ENCODE measurements at places on chromosomes 5 and 9. TPM values are rescaled to one million over a fixed set of nuclear protein-coding genes. Genes with fewer than 3 reads are reported as not detected.

Gene TBC1D13
- total RNA-seq, result 10.5 TPM

DNA sequence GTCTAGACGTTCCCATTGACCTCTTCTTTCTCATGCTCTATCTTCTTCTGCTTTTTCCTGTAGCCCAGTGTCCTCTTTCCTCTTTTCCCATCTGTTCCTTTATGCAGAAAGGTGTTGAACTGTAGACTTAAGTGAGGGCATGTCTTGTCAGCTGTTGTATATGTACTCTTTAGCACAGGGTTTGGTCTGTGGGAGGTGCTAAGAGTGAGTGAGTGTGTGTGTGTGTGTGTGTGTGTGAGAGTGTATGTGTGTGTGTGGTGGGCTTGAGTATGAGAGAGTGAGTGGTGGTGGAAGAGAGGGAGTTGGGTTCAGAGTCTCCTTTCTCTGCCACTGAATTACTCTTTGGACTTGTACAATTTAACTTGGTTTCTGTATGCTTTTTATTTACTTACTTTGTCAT is 10.3 kb upstream of the ROPN1L start:
- no peak for DNase-seq

GRCh38 chr9:110969971-110970386 is 68.3 kb downstream of the LPAR1 start:
- DNase-seq, result no peak

Gene PIP5KL1
- 1.9 TPM for total RNA-seq

DNA sequence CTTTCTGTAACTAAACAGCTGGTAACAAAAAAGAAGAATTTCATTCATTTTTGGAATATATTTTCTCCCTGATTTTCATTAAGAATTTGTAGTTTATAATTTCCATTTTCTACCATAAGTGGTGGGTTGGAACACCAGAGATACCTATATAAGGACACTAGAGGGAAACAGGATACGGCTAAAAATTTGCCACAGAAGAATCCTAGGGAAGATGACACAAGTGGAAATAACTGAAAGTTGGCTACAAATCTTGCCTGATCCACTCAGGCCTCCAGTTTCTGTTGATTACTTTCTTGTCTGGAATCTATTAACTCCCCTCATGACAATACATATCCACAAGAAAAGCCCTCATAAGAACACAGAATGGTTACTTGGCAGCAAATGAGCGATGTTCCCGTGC is 46.8 kb downstream of the FREM1 start:
- DNase-seq, result no peak

DNA sequence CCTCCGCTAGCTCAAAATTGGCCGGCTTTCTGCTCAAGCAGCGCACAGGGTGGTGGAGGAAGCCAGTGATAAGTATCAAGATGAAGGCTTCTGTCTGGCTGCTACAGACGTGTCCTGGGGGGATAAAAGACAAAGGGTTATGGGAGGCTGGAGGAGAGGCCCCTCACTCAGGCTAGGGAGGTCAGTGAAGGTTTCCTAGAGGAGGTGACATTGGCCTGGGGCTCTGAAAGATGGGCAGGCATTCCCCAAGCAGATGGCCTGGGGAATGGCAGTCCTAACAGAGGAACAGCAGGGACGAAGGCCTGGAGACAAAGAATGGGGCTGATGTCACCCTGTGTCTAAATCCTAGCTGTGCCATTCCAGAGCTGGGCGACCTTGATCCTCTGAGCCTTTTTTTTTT is 32.3 kb downstream of the OLFML2A start:
- DNase-seq, result no peak

Gene ELOVL7
- total RNA-seq, result 0.85 TPM

DNA sequence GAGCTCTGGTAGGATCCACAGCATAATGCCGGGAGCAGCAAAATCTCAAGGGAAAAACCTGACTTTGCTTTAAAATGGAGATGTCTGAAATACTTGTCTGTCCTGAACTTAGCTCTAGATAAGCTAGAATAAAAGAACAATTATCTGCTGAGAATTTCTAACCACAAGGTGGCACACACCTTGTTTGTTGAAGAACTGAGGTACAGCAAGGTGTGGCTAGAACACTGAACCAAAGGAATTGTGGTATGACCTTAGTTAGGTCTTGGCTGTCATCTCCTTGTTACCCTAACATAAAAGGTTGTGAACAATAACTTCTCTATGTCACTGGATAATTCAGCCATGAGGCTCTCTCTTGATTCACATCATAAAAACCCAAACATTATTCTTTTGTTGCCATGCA is 72.3 kb upstream of the ANXA1 start:
- DNase-seq, result no peak

DNA sequence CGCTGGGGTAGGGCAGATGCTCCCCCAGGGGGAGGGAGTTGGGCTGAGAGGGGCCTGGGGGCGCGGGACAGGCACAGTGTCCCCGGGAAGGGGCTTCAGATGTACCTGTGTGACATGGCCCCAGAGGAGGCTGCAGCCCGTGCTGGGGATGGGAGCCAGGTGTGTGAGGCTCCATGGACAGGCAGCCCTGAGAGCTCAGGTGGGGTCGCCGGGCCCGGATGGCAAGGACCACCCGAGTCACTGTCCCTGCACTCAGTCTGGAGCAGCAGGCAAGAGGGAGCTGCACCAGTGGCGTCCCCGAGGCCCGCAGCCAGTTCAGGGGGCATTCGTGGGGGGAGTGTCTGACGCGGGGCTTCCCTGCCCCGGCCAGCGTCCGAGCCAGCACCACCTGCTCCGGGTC is 18.9 kb downstream of the CCDC187 start:
- no peak for DNase-seq

DNA sequence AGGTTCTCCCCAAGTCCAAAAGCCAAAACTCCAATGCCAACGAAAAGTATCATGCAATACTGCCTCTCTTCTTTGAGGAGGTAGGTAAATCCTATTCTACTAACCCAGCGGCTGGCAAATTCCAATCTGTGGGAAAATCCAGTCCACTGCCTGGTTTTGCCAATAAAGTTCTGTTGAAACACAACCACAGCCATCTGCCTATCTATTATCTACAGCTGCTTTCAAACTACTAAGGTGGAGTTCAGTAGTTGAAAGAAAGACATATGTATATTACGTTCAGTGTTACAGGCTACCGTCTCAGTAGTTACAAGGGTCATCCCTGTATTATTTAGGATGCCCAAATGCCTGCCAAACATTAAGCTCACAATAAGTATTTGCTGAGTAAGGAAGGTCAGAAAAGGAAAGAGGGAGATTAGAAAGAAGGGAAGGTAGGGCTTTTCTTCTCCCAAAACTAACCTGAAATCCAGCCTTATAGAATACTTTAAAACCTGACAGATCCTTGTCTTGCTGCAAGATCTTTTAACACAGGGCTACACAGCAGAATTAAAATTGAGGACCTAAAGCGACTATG is 16.2 kb downstream of the ARL15 start:
- DNase-seq, result no peak

DNA sequence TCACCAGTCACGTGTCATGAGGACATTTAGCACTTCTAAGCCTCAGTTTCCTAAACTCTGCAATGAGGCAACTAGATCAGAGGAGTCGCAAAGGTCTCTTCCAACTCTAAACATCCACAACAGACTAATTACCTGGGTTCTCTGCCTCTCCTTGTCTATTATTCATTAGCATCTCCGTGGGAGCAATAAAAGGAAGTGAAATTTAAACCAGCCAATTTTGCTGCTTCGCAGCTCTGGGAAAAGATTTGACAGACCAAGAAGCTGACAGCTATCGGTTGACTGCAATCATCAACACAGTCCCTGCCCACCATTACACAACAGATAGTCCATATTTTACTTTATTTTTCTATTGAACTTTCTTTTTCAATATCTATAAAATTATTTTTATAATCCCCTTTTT is 308.9 kb downstream of the NR2F1-AS1 start:
- DNase-seq, result no peak

DNA sequence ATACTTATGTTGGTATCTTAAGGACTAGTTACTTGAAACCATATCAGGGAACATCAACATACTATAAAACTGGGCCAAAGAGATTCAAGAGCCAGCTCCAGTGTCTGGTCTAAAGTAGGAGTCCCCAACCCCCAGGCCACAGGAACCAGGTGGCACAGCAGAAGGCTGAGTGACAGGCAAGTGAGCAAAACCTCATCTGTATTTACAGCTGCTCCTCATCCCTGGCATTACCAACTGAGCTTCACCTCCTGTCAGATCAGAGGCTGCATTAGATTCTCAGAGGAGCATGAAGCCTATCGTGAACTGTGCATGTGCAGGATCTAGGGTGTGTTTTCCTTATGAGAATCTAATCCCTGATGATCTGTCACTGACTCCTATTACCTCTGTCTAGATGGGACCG is 581.6 kb upstream of the CDH9 start:
- no peak for DNase-seq

All from activated CD4-positive, alpha-beta T cell treated with anti-CD3 and anti-CD28 coated beads for 36 hours (primary cell).